Cardiac muscle cell (in vitro differentiated cells and primary cell): ENCODE measurements at places on chromosomes 3 and 15.

DNA sequence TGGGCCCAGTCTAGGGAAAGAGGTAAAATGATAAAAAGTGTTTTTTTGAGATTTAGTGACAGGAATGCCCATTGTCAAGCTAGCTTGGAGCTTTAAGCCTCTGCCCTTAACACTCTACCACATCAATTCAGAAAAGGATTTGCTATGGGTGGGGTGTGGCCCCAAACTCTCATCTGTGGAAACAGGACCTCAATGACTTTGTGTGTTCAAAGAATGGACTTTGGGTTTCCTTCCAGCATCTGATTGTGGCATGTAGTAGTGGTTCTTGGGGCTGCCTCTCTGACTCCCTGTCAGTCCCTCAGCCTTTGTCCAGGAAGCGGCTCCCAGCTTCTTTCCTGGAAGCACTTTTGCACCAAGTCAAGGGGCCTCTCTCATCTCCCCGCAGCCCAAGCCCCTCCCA, 56.1 kb downstream of the CCNL1 start:
- no peak overlapping the region for H3K4me3 ChIP-seq
- no peaks in the 10 kb centered on the region for H3K36me3 ChIP-seq
- peak overlapping the region; percentile 87 for H3K27ac ChIP-seq
- no peaks in the 10 kb centered on the region for H3K27me3 ChIP-seq
- no peak for DNase-seq

DNA sequence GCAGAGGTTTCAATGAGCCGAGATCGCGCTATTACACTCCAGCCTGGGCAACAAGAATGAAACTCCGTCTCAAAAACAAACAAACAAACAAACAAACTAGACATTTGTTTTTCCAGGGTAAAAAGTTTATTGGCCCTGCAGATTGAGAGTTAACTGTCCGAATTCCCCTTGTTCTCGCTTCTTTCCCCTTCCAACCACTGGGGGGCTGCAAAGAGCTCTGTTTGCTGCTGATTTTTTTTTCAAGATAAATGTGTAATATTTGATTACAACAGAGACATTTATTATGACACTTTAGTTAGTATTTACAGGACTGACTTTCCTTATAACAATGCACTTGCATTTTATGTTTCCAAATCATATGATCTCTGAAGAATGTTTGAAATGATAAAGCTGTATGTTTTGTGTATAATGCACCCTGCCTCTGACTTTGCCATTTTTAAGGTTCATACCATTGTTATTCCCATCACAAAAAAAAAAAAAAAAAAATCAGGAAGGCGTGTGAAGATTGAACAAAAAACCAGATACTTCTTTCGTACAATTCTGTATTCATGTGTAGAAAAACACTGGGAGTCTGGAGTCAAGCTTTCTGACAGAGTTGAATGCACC, 2.8 kb downstream of the CLSTN2 start:
- H3K36me3 ChIP-seq = no peaks in the 10 kb centered on the region
- no peak overlapping the region for H3K4me3 ChIP-seq
- peaks cover 27% of the 10 kb centered on the region for H3K27me3 ChIP-seq

DNA sequence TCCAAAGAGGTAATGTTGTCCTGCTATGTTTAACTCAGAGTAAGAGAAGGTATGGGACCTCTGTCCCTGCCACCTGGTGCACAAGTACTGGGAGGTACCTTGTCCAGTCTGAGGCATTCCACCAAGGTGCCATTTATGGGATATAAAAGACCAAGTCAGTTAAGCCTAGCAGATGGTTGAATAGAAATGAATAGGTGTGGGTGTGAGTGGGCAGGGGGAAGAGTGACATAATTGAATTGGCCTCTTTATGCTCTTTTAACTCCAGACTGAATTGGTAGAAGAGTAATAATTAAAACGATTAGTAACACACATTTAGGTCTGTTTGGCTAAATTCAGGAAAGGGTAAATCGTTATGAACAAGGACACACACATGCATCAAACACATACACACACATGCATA, 562 bp downstream of the ADGRG7 start:
- DNase-seq = no peak
- H3K27ac ChIP-seq = no peak overlapping the region
- no peaks in the 10 kb centered on the region for H3K36me3 ChIP-seq

- H3K36me3 ChIP-seq = no peaks in the 10 kb centered on the region
- no peak overlapping the region for H3K27ac ChIP-seq
- H3K4me1 ChIP-seq = peaks cover 5% of the 10 kb centered on the region
These were observed 8.0 kb downstream of the SH3BP5 start for GRCh38 chr3:15324379-15324808.

DNA sequence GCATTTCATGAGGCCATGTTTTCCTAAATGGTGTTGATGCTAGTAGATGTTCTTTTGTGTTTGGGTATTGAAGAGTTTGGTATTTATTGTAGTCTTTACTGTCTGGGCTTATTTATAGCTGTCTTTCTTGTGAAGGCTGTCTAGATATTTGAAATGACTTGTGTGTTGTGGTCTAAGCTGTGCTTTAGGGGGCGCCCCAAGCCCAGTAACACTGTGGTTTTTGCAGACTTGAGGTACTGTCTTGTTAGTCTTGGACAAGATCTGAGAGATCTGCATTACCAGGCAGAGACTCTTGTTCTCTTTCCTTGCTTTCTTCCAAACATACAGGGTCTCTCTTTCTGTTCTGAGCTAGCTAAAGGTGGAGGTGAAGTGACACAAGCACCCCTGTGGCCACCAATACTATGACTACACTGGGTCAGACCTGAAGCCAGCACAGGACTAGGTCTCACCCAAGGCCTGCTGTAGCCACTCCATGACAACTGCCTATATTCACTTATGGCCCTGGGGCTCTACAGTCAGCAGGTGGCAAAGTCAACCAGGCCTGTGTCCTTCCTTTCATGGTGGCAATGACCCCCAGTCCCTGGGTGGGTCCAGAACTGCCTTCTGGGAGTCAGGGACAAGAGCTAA, 152.1 kb upstream of the TBC1D5 start:
- H3K36me3 ChIP-seq = no peaks in the 10 kb centered on the region
- H3K27me3 ChIP-seq = no peaks in the 10 kb centered on the region
- no peak overlapping the region for H3K27ac ChIP-seq
- DNase-seq = peak; percentile 82
- no peak overlapping the region for H3K4me3 ChIP-seq
- no peaks in the 10 kb centered on the region for H3K4me1 ChIP-seq

GRCh38 chr3:122105626-122106025, 50.5 kb downstream of the CD86 start:
- no peak overlapping the region for H3K27ac ChIP-seq
- no peaks in the 10 kb centered on the region for H3K4me1 ChIP-seq
- H3K27me3 ChIP-seq = no peaks in the 10 kb centered on the region
- no peaks in the 10 kb centered on the region for H3K36me3 ChIP-seq
- no peak for DNase-seq
- H3K4me3 ChIP-seq = no peak overlapping the region

GRCh38 chr15:63043335-63044076, 959 bp downstream of the TPM1 start:
- peak overlapping the region; percentile 100 for H3K27ac ChIP-seq
- peaks cover 40% of the 10 kb centered on the region for H3K36me3 ChIP-seq
- H3K27me3 ChIP-seq = no peaks in the 10 kb centered on the region
- H3K4me3 ChIP-seq = peak overlapping the region; percentile 96
- no peak for DNase-seq

- no peak overlapping the region for H3K27ac ChIP-seq
- H3K27me3 ChIP-seq = no peaks in the 10 kb centered on the region
- no peak for DNase-seq
- H3K4me1 ChIP-seq = no peaks in the 10 kb centered on the region
- H3K36me3 ChIP-seq = no peaks in the 10 kb centered on the region
These were observed 127.9 kb downstream of the SLC25A26 start for GRCh38 chr3:66348704-66349103.

DNA sequence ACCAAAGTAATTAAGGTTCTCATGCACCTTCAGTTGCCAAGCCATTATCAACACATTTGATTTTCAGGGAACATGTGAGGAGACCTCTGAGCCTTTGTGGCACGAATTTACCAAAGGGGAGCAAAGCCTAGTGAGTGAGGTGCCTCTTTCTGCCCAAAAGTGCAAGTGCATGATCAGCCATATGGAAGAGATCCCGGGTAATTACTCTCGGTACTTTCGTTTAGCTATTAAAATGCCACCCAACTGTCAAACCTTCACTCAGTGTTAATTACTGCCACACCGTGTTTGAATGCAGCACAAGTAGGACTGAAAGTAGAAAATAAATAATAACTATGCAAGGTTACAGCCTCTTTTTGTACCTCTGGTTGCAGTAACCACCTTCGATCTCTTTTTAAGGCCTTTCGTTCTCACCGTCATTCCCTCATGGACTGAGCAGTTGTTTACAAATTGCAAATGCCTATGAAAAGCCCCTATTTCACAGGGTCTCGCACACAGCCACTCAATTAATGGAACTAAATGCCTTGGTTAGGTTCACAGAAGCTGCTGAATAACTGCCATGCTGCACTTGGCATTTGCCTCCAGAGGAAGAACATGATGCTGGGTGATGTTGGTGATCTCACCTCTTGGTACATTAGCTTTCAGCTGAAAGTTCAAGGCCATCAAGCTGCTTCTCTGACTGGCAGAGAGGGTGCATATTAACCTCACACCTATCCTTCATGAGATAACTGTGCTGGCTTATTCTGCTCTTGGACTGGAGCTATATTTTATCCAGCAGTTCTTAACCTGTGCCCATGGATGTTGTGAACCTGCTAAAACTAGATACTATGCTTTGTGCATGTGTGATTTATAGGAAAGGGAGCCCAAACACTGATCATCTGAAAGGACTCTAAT, 69.9 kb downstream of the TNIK start:
- no peak overlapping the region for H3K27ac ChIP-seq
- H3K36me3 ChIP-seq = no peaks in the 10 kb centered on the region
- no peak for DNase-seq
- peaks cover 38% of the 10 kb centered on the region for H3K4me1 ChIP-seq
- no peaks in the 10 kb centered on the region for H3K27me3 ChIP-seq

DNA sequence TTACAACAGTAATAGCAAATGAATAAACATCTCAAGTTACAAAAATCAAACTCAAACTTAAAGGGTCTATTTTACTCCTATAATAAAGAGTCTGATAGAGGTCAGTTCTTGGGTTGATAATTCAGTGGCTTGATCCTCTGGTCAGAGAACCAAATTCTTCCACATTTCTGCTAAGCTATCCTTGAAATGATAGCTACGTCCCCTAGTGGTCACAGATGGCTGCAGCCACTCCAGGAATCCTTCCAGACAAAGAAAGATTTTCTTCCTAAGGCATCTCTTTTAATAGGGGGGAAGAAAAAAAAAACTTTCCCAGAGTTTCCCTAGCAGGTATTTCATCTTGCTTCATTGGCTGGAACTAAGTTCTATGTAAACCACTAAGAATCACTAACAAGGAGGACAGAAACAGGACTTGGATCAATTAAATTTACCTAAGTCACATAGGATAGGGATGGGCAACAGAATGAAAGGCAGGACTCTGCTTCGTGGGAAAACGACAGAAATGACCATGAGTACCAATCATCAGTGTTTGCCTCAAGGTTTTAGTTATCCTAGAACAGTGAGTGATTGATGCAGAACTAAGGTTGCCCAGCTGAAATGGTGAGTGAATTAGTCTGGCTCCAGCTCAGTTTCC, 160.7 kb downstream of the STAC start:
- DNase-seq = peak; percentile 71
- no peak overlapping the region for H3K27ac ChIP-seq
- no peaks in the 10 kb centered on the region for H3K4me1 ChIP-seq
- no peak overlapping the region for H3K4me3 ChIP-seq

DNA sequence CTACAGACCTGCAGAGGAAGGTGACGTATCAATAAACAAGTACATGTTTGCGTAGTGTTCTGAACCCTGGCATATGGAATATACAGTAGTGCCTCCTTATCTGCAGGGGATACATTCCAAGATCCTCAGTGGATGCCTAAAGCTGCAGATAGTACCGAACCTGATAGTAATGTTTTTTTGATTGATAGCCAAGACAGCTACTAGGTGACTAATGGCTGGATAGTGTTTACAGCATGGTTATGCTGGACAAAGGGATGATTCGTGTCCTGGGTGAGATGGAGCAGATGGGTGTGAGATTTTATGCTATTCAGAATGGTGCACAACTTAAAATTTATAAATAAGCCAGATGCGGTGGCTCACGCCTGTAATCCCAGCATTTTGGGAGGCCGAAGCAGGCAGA, 55.8 kb upstream of the IGF2BP2 start:
- no peaks in the 10 kb centered on the region for H3K27me3 ChIP-seq
- no peak for DNase-seq
- H3K4me3 ChIP-seq = no peak overlapping the region
- H3K27ac ChIP-seq = no peak overlapping the region
- no peaks in the 10 kb centered on the region for H3K4me1 ChIP-seq
- H3K36me3 ChIP-seq = no peaks in the 10 kb centered on the region

DNA sequence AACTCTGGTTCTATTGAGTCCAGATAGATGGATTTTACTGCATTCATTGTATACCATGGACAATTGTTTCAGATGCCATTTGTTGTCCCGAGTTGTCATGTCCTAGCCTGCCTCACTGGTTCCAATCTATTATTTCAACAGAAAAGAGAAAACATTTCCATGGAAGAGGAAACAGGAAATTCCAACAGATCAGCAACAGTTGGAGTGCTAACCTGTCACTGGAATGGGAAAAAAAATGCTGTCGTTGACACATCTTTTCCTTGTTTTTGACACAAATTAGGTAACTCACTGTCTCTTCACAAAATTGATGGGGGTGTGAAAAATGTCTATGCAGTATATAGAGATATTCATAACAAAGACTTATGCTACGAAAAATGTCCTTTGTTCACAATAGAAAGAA, 432.0 kb upstream of the TBL1XR1 start:
- DNase-seq = no peak
- no peak overlapping the region for H3K4me3 ChIP-seq
- H3K4me1 ChIP-seq = no peaks in the 10 kb centered on the region
- H3K27ac ChIP-seq = no peak overlapping the region
- no peaks in the 10 kb centered on the region for H3K36me3 ChIP-seq
- no peaks in the 10 kb centered on the region for H3K27me3 ChIP-seq

DNA sequence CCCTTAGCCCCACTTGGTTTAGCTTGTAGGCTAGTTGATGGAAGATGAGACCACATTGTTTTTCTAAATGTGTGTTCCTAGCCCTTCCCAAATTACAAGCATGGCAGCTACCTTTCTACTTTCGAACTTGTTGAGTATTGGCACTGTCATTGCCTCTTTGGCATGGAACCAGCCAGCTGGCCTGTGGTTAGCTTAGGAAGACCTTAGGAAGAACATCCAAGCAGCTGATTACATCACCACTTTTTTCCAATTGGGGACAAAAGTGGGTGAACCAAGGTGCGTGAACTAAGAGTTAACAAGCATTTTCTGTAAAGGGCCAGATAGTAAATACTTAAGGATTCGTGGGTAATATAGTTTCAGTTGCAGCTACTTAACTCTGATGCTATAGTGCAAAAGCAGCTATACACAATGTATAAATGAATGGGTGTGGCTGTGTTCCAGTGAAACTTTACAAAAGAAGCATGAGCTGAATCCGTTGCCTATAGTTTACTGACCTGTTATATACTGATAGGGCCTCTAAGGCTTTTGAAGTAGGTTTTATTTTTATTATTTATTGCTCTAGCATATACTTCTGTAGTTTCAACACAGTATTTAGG, 8.5 kb downstream of the KLHL18 start:
- DNase-seq = no peak
- H3K27me3 ChIP-seq = no peaks in the 10 kb centered on the region
- H3K27ac ChIP-seq = no peak overlapping the region
- H3K4me1 ChIP-seq = no peaks in the 10 kb centered on the region
